ENCODE measurements at places on chromosomes 4 and X. TPM values are rescaled to one million over a fixed set of nuclear protein-coding genes. Genes with fewer than 3 reads are reported as not detected.

The CC2D2A gene
- total RNA-seq: not detected

The SLC9B2 gene
- 35.6 TPM for total RNA-seq

The SYNPO2 gene
- total RNA-seq: 0.13 TPM

The IGSF1 gene
- total RNA-seq: not detected

The UCHL1 gene
- total RNA-seq: 3.0 TPM

The CCNI gene
- total RNA-seq: 257 TPM

The C4orf54 gene
- not detected for total RNA-seq

The SSX2B gene
- not detected for total RNA-seq
